Metanephros (tissue), 2 donors: ENCODE measurements at places on chromosomes 2 and 18. TPM values are rescaled to one million over a fixed set of nuclear protein-coding genes. Genes with fewer than 3 reads are reported as not detected.

The CLEC4F gene
- not detected for total RNA-seq

The GPR155 gene
- 10.5 TPM for total RNA-seq

The L3MBTL4 gene
- total RNA-seq = 10.7 TPM

The LINC00305 gene
- total RNA-seq = 0.64 TPM

The CRIM1 gene
- 130 TPM for total RNA-seq

The CFAP65 gene
- total RNA-seq = 0.23 TPM

The CABYR gene
- total RNA-seq = 5.1 TPM

The CCDC148 gene
- 10.0 TPM for total RNA-seq

The PLEKHH2 gene
- total RNA-seq = 67.0 TPM

The GKN1 gene
- not detected for total RNA-seq

The EML6 gene
- total RNA-seq = 21.1 TPM

The PTPRM gene
- 110 TPM for total RNA-seq

The EIF2B4 gene
- total RNA-seq = 18.6 TPM

The DSEL gene
- total RNA-seq = 29.2 TPM

The GAREM1 gene
- total RNA-seq = 27.9 TPM

The TRIM43 gene
- total RNA-seq = 0.18 TPM
